ENCODE measurements at places on chromosomes 11 and 22.

- no peaks in the 10 kb centered on the region for H3K4me1 ChIP-seq
- no peak overlapping the region for H3K4me3 ChIP-seq
- H3K36me3 ChIP-seq = no peaks in the 10 kb centered on the region
Observed at GRCh38 chr11:7348432-7349304, 97.0 kb downstream of the SYT9 start.

DNA sequence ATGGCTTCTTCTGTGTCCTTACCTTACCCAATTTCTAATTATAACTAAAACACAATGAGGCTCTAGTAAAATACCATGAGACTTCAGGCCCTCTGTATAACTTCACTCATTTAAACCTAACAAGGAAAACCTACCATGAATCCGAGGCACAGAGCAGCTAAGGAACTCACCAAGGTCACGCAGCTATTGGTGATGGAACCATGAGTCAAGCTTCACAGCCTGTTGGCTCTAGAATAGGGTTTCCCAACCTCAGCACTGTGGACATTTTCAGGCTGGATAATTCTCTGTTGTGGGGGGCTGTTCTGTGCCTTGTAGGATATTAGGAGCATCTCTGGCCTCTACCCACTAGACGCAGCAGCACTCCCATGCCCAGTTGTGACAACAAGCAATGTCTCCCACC lies 75.7 kb downstream of the TIMP3 start:
- no peak overlapping the region for H3K4me3 ChIP-seq
- no peak for DNase-seq
- no peak overlapping the region for H3K27ac ChIP-seq
- peaks cover 7% of the 10 kb centered on the region for H3K4me1 ChIP-seq

GRCh38 chr22:27252282-27253049 lies 549.1 kb downstream of the MN1 start:
- DNase-seq = no peak
- H3K27ac ChIP-seq = no peak overlapping the region
- H3K4me1 ChIP-seq = peaks cover 3% of the 10 kb centered on the region
- H3K4me3 ChIP-seq = no peak overlapping the region
- no peaks in the 10 kb centered on the region for H3K27me3 ChIP-seq

- no peaks in the 10 kb centered on the region for H3K4me1 ChIP-seq
- H3K36me3 ChIP-seq = no peaks in the 10 kb centered on the region
Observed at GRCh38 chr22:37485395-37486223, 575 bp downstream of the MFNG start.

- no peaks in the 10 kb centered on the region for H3K36me3 ChIP-seq
- no peak overlapping the region for H3K4me3 ChIP-seq
- no peaks in the 10 kb centered on the region for H3K4me1 ChIP-seq
- H3K27ac ChIP-seq = no peak overlapping the region
Observed at GRCh38 chr11:76268498-76268897, 62.2 kb upstream of the WNT11 start.

DNA sequence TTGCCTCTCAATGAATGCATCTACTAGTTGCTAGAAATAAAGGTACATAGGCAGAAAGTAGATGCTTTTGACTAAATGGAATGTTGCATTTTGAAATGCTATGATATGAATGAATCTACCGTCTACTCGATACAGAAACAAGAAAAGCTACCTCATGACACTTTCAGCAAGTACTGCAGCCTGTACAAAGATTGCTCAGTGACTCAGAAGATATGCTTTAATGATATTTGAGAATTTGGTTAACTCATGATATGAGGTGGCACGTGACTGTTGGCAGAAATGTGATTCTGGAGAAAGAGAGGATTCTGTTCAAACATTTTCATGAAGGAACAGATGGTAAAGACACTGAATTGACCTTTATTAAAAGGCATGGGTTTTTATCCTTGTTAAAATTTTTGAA lies 76.0 kb downstream of the HSD17B12 start:
- no peaks in the 10 kb centered on the region for H3K27me3 ChIP-seq
- no peak overlapping the region for H3K27ac ChIP-seq
- H3K36me3 ChIP-seq = no peaks in the 10 kb centered on the region
- H3K4me3 ChIP-seq = no peak overlapping the region
- H3K4me1 ChIP-seq = no peaks in the 10 kb centered on the region

DNA sequence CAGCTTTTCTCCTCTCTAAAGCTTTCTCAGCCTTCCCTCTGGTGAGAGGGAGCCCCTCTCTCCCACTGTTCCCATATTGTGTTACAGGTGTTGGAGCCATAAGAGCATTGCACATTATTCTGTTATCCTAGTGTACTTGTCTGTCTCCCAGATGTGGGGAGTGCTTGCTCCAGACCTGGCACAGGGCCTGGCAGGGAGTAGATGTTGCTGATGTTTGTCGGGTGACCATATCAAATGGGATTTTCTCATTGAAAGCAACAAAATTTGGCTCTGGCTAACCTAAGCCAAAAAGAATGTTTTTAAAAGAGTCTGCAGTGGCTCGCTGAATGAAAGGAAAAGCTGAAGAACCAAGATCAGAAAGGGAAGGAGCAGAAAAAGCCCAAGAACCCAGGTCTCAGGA lies 41.1 kb downstream of the CYB5R2 start:
- H3K4me1 ChIP-seq = no peaks in the 10 kb centered on the region
- no peak for DNase-seq
- no peaks in the 10 kb centered on the region for H3K27me3 ChIP-seq
- H3K4me3 ChIP-seq = no peak overlapping the region
- H3K27ac ChIP-seq = no peak overlapping the region

DNA sequence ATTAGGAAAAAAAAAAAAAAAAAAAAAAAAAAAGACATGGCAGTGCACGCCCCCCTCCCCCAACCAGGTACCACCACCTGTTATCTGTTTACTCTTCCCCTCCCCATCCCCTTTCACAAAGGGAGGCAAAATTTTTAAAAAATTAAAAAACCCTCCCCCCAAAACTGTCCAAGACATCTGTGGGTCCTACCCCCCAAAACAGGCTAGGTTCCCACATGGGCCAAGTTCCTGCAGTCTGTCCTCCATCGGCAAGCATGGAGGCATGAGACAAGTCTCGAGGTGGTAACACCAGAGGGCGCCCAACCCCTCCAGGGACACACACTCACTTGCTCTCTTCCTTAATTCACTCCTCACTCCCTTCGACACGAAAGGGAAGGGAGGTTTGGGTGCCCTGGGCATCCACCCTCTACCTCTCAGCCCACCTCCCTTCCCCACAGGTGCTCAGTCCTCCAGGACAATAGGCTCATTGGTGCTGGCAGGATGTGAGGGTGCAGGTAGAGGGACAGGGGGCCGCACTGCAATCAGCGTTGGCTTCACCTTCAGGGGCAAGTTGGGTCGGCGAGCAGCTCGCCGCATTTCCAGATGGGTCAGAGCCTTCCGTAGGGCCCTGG lies 2.2 kb upstream of the TUT1 start:
- H3K27me3 ChIP-seq = no peaks in the 10 kb centered on the region
- H3K27ac ChIP-seq = no peak overlapping the region
- peaks cover 3% of the 10 kb centered on the region for H3K4me1 ChIP-seq
- no peak overlapping the region for H3K4me3 ChIP-seq
- DNase-seq = peak; percentile 54
- H3K36me3 ChIP-seq = no peaks in the 10 kb centered on the region

- no peak for DNase-seq
- H3K36me3 ChIP-seq = no peaks in the 10 kb centered on the region
- H3K4me1 ChIP-seq = peaks cover 1% of the 10 kb centered on the region
- no peak overlapping the region for H3K4me3 ChIP-seq
Observed at GRCh38 chr22:40235308-40235707, 57.6 kb downstream of the TNRC6B start.

DNA sequence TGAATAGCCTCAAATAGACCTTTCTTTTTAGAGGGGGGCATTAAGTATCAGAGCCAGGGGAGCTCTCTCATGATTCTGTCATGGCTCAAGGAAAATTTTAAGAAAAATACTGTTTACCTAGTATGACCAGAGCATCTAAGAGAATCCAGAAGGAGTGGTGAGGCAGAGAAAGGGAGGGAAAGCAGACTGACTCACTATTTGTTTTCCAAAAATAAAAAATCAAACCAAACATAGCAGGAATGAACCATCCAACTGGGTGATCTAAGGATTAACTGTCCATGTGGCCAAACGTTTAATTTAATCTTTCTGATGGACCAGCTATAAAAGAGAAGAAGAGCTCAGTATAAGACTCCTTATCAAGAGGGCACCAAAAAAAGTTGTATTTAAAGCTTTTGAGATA lies 70.8 kb downstream of the GAB2 start:
- H3K27ac ChIP-seq = no peak overlapping the region
- H3K4me1 ChIP-seq = peaks cover 23% of the 10 kb centered on the region
- no peak overlapping the region for H3K4me3 ChIP-seq

DNA sequence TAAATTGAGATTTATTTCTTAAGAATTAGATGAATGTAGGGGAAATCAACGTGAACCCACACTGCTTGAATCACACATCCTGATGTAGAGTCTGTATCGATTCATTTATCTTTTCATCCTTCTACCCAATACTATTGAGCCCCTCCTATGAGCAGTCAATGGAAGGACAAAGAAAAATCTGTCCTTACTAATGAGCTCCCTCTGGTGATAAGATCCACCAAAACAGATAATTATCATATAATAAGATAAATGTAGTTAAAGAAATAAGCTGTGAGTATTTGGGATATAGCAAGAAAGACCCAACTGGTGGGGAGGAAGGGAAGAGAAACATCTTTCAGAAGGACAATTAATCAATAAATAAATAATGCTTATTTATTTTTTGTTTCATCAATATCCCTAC lies 385.1 kb upstream of the CCDC90B start:
- no peak overlapping the region for H3K27ac ChIP-seq
- H3K4me3 ChIP-seq = no peak overlapping the region
- H3K4me1 ChIP-seq = no peaks in the 10 kb centered on the region
- H3K36me3 ChIP-seq = no peaks in the 10 kb centered on the region

GRCh38 chr11:29809121-29809520 lies 207.7 kb downstream of the KCNA4 start:
- no peaks in the 10 kb centered on the region for H3K4me1 ChIP-seq
- no peaks in the 10 kb centered on the region for H3K27me3 ChIP-seq
- DNase-seq = no peak
- no peaks in the 10 kb centered on the region for H3K36me3 ChIP-seq
- no peak overlapping the region for H3K4me3 ChIP-seq

GRCh38 chr11:64086258-64087123 lies 50.8 kb downstream of the FLRT1 start:
- H3K27me3 ChIP-seq = no peaks in the 10 kb centered on the region
- peaks cover 6% of the 10 kb centered on the region for H3K4me1 ChIP-seq
- H3K36me3 ChIP-seq = no peaks in the 10 kb centered on the region
- H3K4me3 ChIP-seq = no peak overlapping the region
- no peak overlapping the region for H3K27ac ChIP-seq
- peak; percentile 51 for DNase-seq

DNA sequence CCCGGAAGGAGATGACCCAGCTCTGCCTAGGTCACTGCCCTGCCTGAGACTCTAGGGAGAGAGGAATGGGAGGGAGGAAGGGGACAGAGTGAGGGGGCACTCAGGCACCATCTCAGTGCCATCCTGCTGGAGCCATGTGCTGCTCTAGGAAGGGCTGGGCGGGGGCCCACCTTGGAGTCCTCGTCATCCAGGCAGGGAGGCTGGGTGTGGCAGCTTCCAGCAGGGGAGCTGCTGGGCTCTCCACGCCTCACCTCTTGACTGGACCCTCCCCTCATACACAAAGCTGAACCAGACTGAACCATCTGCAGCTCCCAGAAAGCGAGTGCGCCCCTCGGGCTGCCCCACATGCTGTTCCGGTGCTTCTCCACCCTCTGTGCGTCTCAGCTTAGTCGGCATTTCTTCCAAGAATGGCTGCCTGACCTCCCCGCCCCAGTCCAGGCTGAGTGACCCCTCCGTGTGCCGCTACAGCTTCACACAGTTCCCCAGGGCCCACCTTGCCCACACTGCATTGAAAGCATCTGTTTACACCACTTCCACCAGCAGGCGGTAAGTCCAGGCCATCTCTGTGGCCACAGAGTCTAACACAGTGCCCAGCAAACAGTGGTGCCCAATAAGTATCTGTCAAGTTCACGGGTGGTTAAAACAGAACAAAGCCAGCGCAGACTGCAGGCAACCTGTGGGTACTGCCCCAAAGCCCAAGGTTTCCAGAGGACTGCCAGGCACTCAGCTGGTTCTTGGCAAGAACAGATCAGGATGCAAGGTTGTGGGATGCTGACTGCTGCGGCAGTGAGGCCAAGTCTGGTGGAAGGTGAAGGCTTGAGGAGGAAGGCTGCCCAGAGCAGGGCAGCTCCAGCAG lies 9.4 kb upstream of the TRIM29 start:
- H3K4me3 ChIP-seq = no peak overlapping the region
- no peaks in the 10 kb centered on the region for H3K27me3 ChIP-seq
- H3K4me1 ChIP-seq = no peaks in the 10 kb centered on the region
- H3K27ac ChIP-seq = no peak overlapping the region
- no peak for DNase-seq

GRCh38 chr11:14041565-14041964 lies 79.0 kb downstream of the SPON1 start:
- no peak overlapping the region for H3K4me3 ChIP-seq
- no peak for DNase-seq
- H3K36me3 ChIP-seq = no peaks in the 10 kb centered on the region
- no peak overlapping the region for H3K27ac ChIP-seq

GRCh38 chr22:40044870-40045834 lies 50.4 kb downstream of the FAM83F start:
- peak overlapping the region; percentile 88 for H3K4me3 ChIP-seq
- H3K4me1 ChIP-seq = peaks cover 2% of the 10 kb centered on the region
- H3K36me3 ChIP-seq = no peaks in the 10 kb centered on the region
- DNase-seq = peak; percentile 75
- no peaks in the 10 kb centered on the region for H3K27me3 ChIP-seq

DNA sequence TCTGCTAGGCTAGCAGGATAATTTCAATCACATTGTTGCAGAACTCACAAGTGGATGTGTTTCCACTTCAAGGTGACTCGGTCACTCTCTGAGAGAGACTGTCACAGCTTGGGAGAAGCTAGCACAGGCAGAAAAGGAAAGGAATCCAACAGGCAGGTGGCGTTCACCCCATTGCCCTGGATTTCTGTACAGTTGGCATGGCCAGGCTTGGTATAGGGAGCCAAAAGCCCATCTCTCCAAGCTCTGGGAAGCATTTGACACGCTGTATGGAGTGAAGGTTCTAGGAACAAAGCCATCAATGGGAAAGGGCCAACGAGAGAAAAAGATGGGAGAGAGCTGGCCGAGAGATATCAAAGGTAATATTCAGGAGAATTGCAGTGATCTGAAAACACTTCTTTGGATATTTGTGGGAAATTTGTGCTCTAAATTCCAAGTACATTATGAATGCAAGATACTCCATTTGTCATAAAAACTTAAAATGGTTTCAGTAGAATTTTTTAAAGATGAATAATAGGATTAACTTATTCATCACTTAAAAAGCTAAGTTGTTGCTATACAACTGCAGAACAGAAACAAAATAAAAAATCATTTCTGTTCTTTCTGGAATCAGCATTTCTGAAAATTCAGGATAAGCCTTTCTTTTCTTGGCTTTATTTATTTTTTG lies 223.5 kb upstream of the NTM start:
- no peaks in the 10 kb centered on the region for H3K4me1 ChIP-seq
- no peak overlapping the region for H3K27ac ChIP-seq
- no peaks in the 10 kb centered on the region for H3K36me3 ChIP-seq
- no peaks in the 10 kb centered on the region for H3K27me3 ChIP-seq
- H3K4me3 ChIP-seq = no peak overlapping the region
- DNase-seq = no peak

GRCh38 chr22:44604991-44605390 lies 97.0 kb upstream of the PRR5 start:
- DNase-seq = no peak
- H3K4me3 ChIP-seq = no peak overlapping the region
- H3K27me3 ChIP-seq = no peaks in the 10 kb centered on the region
- H3K4me1 ChIP-seq = no peaks in the 10 kb centered on the region

- no peaks in the 10 kb centered on the region for H3K36me3 ChIP-seq
- no peak overlapping the region for H3K27ac ChIP-seq
- H3K4me3 ChIP-seq = no peak overlapping the region
Observed at GRCh38 chr11:118155776-118156530, 3.3 kb upstream of the SCN4B start.

GRCh38 chr11:124202951-124203350 lies 19.8 kb downstream of the OR10D3 start:
- no peaks in the 10 kb centered on the region for H3K4me1 ChIP-seq
- H3K4me3 ChIP-seq = no peak overlapping the region
- H3K27me3 ChIP-seq = no peaks in the 10 kb centered on the region
- no peak overlapping the region for H3K27ac ChIP-seq
- no peaks in the 10 kb centered on the region for H3K36me3 ChIP-seq
